ENCODE measurements at places on chromosomes 7 and 10.

- DNase-seq, result no peak
Measured at GRCh38 chr7:99219985-99220384, 12.1 kb upstream of the KPNA7 start.

- no peak for DNase-seq
Measured at GRCh38 chr10:6912929-6913328, 332.9 kb upstream of the PRKCQ start.

DNA sequence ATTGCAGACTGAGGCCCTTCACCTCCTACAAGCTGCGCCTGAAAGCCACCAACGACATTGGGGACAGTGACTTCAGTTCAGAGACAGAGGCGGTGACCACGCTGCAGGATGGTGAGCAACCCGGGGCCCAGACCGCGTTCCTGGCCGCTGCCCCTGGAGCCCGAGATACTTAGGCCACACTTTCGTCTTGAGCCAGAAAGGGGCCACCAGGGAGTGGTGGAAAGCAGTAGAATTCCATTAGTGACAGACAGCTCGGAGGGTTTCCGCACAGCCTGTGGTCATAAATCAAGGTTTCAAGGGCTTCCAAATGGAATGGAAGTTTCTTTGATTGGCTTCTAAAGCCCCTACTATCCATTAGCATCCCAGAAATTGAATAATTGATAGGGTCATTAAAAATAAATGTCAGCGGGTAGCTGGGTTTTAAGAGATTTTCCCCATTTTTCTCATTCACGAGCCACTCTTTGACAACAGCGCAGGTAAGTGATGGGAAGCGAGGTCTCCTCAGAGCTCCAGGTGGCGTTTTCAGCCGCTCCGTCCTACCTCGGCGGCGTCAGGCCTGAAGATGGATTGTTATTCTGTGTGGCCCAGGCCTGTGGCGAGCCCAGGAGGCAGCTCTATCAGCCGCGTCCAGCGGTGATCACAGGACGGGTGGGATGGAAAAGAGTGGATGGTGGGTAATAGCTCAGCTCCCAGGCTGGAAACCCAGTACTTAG lies 523.5 kb upstream of the FOXK1 start:
- no peak for DNase-seq

GRCh38 chr10:92203919-92204623 lies 86.8 kb downstream of the CPEB3 start:
- no peak for DNase-seq

GRCh38 chr7:12220389-12221046 lies 9.4 kb downstream of the TMEM106B start:
- DNase-seq, result no peak

DNA sequence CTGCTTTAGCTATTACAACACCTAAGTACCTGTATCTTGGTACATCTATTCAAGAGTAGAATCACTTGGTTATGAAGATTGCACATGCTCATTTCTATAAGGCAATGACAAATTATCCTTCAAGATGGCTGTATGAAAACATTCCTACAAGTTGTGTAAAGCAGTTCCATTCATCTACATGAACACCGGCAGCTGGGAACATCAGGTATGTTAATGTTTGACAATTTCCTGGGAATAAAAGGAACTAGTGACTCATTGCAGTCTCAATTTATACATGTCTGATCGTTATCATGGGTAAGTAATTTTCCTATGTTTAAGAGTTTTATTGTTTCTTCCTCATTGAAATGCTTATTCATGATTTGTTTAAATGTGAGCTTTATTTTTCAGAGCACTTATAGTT lies 203.2 kb upstream of the SEMA3E start:
- no peak for DNase-seq

Measured in RKO (cell line).